ENCODE measurements at places on chromosomes 4 and X.
A peak's percentile ranks its signal among the peaks of the same experiment; 100 is the strongest.

DNA sequence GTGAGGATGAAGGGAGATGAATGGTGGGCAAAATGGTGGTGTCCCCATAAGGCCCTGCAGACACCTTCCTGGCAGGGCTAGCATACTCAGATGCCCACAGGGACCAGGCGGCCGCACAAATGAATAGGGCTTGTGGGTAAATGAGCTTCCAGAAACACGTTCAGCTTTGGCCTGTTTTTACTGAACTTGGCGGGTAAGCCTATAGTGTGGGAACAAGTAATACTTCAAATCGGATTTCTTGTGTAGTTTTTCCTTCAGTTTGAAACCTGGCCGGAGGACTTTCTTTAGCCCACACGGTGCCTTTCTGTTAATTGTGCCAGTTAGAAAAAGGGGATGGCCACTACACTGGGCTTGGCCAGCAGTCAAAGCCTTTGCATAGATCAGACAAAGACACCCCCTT is 22.8 kb downstream of the SMS start:
- DNase-seq: no peak

DNA sequence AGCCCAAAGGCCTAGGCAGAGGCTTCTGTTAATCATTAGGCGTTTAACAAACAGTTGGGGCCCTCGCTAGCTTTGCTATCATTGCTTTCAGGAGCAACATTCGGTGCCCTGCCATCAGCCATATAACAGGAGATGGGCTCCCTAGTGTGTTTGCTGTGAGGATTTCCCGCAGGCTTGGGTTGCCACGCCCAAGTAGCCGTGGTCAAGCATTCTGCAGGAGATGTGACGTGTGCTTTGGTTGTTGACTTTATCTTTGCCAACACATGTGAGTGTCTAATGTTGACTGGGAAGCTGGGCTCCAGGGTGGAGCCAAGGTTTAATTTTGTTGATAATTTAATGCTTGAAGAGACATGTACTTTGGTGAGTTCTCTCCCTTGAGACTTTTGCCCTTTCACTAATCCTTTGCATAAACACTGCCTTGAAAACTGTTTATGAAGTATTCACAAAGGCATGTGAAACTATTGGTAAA is 184.6 kb upstream of the KIT start:
- no peak for DNase-seq

DNA sequence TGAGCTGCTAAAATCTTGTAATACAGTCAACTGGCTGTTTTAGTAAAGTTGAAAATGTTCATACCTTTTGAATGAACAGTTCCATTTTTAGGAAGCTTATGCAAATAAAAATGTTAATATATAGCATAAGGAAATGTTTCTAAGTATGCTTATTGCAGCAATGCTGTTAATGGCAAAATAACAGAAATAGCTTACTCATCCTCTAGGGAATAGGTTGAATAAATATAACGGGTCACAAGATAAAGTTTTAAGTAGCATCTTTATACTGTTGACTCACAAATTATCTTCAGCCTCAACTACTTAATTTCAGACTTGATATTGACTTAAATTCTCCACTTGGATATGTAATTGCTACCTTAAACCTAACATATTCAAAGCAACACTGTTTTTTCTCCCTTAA is 27.7 kb downstream of the HERC3 start:
- DNase-seq: no peak

DNA sequence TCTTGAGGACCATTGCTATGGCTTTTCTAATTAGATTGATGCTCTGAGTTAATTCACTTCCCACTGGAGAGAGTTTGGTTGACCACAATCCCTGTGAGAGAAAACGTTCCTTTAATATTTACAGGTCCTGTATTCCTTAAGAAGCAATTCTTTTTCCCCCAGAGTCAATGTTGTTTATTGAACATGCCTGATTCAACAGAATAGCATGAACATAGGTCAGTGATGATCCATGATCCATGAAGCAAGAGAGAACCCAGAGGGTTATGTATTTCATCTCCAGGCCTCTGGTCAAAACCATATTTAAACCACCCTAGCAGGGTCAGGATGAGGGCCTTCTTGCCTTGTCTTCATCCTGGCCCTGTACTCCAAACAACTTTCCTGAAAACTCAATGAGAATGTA is 39.4 kb upstream of the EFHC2 start:
- DNase-seq: no peak

DNA sequence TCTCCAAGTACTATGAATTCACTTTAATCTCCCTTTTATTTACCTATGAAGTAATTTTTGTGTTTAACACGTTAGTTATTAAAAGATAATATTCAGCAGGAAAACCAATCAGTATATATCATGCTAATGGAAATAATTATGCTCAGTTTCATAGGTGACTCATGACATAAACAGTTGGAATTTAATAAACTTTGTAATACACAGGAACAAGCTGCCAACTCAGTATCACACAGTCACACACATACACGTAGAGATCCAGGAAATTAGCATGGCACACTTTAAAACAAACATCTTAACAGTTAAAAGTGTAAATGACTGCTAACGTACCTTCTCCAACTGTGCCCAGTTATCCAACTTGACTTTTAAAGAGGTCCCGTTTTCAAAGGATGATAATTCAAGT is 2.3 kb downstream of the SPATA4 start:
- no peak for DNase-seq

- no peak for DNase-seq
Observed at GRCh38 chr4:47784222-47784621, 53.6 kb downstream of the CORIN start.

DNA sequence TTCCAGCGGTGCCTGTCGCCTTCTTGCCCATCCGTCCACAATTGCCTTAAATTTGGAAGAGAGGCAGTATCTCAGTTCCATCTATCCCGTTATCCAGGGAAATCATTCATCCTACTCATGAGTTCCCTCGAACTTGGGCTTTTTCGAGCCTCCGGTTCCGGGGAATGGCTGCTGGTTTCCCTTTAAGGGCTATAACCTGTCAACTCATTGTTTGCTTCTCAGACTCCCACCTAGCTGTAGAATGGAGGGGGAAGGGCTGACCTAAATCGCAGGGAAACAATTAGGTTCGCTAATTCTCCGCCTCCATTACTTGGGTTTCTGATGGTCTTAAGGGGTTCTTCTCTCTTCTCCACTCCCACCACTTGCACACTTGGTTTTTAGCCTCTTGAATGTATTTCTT is 1.2 kb downstream of the UCHL1 start:
- no peak for DNase-seq

DNA sequence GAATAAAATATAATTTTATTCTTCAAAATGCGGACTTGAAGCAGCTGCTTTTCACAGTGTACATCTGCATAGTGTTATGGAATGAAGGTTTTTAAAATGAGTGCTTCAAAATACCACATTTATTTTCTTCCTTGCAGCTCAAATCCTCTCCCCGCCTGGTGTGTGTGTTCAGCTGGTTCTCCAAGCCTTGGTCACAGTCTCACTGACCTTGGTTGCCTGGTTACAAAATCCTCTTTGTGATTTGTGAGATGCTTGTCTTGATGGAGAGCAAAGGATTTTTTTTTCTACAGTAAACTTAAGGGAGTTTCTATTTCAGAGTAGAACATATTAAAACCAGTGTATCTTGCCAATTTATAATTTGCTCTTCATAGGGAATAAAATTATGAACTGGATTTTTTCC is 139.2 kb downstream of the PCDH18 start:
- DNase-seq: peak; percentile 73

- no peak for DNase-seq
Observed at GRCh38 chr4:109826719-109827118, 1.1 kb upstream of the RRH start.

GRCh38 chr4:112083587-112084347 is 61.5 kb upstream of the FAM241A start:
- no peak for DNase-seq

GRCh38 chr4:4408132-4408523 is 21.2 kb downstream of the NSG1 start:
- no peak for DNase-seq

DNA sequence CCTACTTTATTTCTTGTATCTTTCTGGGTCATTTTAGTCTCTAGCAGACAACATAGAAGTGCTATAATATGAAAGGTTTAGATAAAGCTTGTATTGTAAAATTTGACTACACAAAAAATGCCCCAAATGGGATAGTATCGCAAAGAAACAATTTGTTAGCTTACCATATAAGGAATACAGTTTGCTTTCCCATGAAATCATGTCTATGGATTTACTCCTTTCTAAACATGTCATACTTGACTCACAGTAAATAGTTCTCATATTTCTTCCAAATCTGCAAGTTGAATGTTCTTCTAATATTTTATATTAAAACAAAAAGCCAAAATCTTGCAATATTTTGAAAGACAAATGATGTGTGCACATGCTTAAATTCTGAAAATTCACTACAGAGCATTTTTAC is 103.9 kb downstream of the PPA2 start:
- DNase-seq: no peak

- DNase-seq: no peak
Observed at GRCh38 chr4:138553001-138553845, 311.1 kb upstream of the SLC7A11 start.

- no peak for DNase-seq
Observed at GRCh38 chr4:61596606-61597340, 396.6 kb downstream of the ADGRL3 start.

DNA sequence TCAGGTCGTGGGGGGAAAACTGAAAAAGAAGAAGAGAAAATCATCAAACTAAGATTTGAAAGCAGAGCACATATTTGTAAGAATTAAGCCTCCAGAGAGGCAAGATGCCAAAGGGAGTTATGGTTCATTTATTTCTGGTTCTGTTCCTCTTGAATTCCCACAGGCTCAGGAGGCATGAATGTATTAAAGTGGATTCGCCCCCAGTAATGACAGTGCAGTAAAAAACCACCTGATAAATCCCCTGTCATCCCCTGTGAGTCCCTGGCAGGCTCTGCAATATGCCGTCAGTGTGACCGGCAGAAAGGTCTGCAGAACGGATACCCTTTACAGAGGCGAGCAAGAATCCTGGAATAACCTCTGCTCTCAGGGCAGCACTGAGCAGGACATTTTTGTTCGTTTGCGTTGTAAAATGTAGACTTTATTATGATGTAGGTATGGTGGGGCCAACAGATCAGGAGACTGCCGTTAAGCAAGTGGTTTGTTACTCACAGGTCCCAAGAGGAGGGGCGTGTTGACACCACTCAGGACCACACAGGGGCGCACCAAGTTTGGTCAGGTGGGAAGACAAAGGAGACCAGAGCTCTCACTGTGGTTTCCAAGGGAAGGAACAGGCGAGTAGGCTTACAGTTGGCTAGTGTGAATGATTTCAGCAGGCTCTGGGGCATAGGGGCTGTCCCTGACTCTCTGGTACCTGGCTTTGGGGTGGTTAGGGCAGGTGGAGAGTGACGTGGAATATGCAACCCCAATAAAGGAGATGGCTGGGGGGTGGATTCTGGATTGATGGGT is 75.3 kb downstream of the DHRSX start:
- DNase-seq: peak; percentile 55

DNA sequence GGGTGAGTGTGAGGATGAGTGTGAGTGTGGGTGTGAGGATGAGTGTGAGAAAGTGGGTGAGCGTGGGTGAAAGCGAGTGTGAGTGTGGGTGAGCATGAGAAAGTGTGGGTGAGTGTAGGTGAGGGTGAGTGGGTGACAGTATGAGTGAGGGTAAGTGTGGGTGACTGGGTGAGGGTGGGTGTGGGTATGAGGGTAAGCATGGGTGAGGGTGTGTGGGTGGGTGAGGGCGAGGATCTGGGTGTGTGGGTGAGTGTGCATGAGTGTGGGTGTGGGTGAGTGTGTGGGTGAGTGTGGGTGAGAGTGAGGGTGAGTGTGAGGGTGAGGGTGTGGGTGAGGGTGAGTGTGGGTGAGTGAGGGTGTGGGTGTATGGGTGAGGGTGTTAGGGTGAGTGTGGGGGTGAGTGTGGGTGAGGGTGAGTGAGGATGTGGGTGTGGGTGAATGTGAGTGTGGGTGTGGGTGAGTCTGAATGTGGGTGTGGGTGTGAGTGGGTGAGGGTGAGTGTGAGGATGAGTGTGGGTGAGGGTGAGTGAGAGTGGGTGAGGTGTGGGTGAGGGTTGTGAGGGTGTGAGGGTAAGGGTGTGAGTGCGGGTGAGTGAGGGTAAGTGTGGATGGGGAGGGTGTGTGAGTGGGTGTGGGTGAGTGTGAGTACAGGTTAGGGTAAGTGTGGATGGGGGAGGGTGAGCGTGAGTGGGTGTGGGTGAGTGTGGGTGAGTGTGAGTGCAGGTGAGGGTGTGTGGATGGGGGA is 48.9 kb downstream of the ING2 start:
- DNase-seq: no peak

GRCh38 chr4:1471443-1472147 is 65.4 kb upstream of the NKX1-1 start:
- DNase-seq: peak; percentile 83

- no peak for DNase-seq
Observed at GRCh38 chr4:119244832-119245231, 32.3 kb downstream of the USP53 start.

DNA sequence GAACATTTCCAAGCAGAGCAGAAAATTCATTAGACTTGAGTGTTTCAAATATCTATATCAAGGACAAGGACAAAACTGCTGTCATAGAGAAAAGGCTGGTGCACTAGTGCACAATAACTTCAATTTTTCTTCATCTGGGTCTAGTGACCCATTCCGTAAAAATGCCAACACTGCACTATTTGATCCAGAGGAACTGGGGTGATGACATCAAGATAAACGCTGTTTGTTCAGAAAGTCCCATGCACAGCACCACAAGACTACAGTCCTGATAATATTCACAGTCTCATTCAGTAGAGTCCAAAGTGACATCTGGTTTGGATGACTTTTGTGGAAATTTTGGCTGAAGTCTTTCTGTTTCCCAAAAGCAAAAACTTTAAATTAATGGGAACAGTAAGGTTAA is 303.5 kb upstream of the GALNT7 start:
- DNase-seq: no peak

- DNase-seq: no peak
Observed at GRCh38 chr4:154329939-154330338, 161.7 kb downstream of the DCHS2 start.

- DNase-seq: no peak
Observed at GRCh38 chr4:155626561-155626960, 40.1 kb upstream of the GUCY1A1 start.

- DNase-seq: no peak
Observed at GRCh38 chr4:86141161-86141560, 218.7 kb downstream of the MAPK10 start.

- no peak for DNase-seq
Observed at GRCh38 chr4:108674356-108674977, 24.1 kb downstream of the OSTC start.

DNA sequence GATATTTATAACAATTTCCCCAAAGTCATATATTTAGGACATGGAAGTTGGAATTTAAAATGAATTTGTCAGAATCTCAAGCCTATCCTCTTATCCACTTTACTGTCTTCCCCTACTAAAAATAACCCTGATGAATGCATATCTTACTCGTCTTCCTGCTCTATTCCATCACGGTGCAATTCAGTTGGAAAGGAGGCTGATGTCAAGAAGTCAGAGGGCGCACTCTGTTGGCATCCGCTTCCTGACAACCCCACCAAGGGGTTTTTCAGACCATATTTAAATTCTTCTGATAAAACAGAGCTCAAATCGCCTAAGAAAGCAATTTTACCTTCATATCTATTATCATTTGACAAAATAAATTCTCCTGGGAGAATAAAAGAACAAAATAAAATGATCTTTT is 233.5 kb downstream of the ARHGAP24 start:
- no peak for DNase-seq

GRCh38 chrX:154484255-154485149 is 1.9 kb downstream of the UBL4A start:
- DNase-seq: no peak
